Upper lobe of right lung (tissue), 1 donor: ENCODE measurements at places on chromosomes 2 and 18. TPM values are rescaled to one million over a fixed set of nuclear protein-coding genes. Genes with fewer than 3 reads are reported as not detected.

The NAT8 gene
- total RNA-seq = not detected

The OR6B2 gene
- not detected for total RNA-seq

The SPEG gene
- 5.6 TPM for total RNA-seq

The CCDC138 gene
- total RNA-seq = 2.9 TPM

The HOXD12 gene
- total RNA-seq = not detected

The PROKR1 gene
- not detected for total RNA-seq

The IL1RL2 gene
- total RNA-seq = 0.58 TPM

The TEKT4 gene
- not detected for total RNA-seq

The KATNAL2 gene
- total RNA-seq = 3.1 TPM

The CDH2 gene
- 1.8 TPM for total RNA-seq

The RGPD3 gene
- total RNA-seq = 0.12 TPM

The UGT1A9 gene
- total RNA-seq = not detected

The ZC3H6 gene
- total RNA-seq = 16.6 TPM

The ACSL3 gene
- 91.5 TPM for total RNA-seq

The VIT gene
- total RNA-seq = 0.32 TPM

The TET3 gene
- total RNA-seq = 19.9 TPM

The RNF125 gene
- total RNA-seq = 6.5 TPM

- no peaks in the 10 kb centered on the region for H3K36me3 ChIP-seq
- peak overlapping the region; percentile 63 for H3K27ac ChIP-seq
- peak overlapping the region; percentile 50 for H3K4me3 ChIP-seq
- H3K4me1 ChIP-seq = no peaks in the 10 kb centered on the region
These were observed 748 bp upstream of the ZNF804A start for GRCh38 chr2:184597571-184597991.

- H3K4me3 ChIP-seq = no peak overlapping the region
- no peaks in the 10 kb centered on the region for H3K4me1 ChIP-seq
- H3K27ac ChIP-seq = no peak overlapping the region
- DNase-seq = no peak
- H3K36me3 ChIP-seq = no peaks in the 10 kb centered on the region
These were observed 466.2 kb downstream of the IRS1 start for GRCh38 chr2:226333388-226333787.

DNA sequence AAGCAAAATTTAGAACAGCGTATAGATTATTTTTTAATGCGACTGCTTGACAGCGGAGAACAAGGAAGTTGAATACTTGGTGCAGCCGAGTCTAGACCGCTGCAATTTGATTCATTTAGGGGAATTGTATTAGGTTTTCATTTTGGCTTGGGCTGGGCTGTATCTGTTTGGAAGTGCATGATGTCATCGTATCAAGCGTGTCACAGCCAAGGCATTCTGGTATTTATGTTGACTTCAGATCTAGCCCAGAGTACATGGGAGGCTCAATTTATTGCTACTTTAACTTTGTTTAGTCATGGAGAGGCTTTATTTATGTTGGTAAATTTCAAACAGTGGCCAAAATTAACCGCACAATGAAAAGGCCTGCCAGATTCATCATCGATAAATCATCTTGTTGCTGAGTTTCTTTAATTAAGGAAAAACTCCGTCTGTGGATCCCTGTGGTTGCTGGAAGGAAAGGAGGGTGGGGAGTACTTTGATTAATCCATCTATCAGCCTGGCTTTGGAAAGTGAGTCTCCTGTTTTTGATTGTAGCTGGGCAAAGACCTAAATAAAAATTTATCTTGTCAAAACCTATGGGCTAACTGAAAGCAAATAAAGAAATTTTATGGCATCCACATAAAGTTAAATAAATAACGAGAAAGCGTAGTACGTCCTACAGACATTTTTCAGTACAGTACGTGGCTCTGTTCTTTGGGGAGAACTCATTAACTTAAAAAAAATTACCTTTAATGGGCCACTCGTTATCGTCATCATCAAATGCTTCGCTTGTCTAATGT, 230.4 kb upstream of the SPRED2 start:
- H3K4me1 ChIP-seq = no peaks in the 10 kb centered on the region
- H3K4me3 ChIP-seq = no peak overlapping the region
- DNase-seq = no peak
- no peaks in the 10 kb centered on the region for H3K27me3 ChIP-seq
- H3K27ac ChIP-seq = no peak overlapping the region

- no peak overlapping the region for H3K27ac ChIP-seq
- H3K36me3 ChIP-seq = peaks cover 26% of the 10 kb centered on the region
- peaks cover 23% of the 10 kb centered on the region for H3K4me1 ChIP-seq
- no peaks in the 10 kb centered on the region for H3K27me3 ChIP-seq
- H3K4me3 ChIP-seq = no peak overlapping the region
These were observed 77.6 kb upstream of the RBM44 start for GRCh38 chr2:237720957-237721356.

DNA sequence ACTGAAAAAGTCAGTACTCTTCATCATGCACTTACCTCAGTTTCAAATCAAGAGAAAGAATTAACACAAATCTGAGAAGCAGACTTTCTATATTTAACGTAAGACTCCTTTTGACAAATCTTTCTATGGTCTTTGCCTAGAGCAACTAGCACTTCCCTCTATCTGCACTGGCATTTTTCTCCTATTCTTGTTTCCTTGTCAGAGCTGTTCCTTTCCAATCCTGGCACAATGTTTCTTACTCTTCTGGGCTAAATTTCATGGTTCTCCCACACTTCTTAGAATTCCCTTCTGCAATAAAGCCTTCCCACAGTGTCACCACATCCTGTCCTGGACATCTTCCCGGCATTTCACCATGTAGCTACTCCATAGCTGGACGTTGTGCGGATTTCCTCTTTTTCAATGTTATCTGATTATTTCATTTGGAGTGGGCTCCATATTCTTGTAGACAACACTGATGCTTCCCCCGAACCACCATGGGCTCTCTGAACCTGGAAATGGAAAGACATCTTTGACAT, 144.7 kb upstream of the CTNNA2 start:
- H3K4me3 ChIP-seq = no peak overlapping the region
- no peaks in the 10 kb centered on the region for H3K4me1 ChIP-seq
- DNase-seq = no peak
- no peaks in the 10 kb centered on the region for H3K27me3 ChIP-seq
- H3K27ac ChIP-seq = no peak overlapping the region
- no peaks in the 10 kb centered on the region for H3K36me3 ChIP-seq

DNA sequence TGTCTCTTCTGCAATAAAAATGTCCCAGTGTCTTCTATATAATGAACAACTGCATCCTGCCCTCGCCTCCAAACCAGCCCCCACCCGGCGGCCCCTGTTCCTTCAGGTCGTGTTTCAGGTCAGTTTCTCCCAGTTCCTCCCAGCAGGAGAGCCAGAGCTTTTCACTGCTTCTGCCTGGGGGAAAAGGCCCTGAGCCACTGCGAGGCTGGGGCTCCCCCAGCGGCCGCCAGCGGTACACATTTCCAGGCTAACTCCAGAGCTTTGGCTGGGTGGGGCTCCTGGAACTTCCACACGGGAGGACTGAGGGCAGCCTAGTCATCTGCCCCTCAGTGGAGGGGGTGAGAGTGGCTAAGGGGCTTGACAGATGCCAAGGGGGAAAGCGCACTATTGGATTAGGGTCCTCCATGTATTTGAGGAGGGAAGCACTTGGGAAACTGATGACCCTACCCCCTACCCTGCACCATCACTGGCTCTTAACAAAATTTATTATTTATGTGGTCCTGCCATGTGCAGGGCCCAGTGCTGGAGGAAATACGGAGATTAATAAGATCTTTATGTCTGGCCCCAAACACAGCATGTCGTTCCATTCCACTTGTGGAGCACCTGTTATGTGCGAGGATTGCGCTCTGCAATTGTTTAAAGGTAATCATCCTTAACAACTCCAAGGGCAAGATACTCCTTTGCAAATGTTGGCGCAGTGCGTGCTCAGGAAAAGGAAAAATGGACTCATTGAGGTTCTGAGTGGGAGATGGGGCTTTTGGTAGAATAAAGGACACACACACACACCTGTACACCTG, 17.3 kb upstream of the CYS1 start:
- H3K4me1 ChIP-seq = no peaks in the 10 kb centered on the region
- H3K27me3 ChIP-seq = peaks cover 6% of the 10 kb centered on the region
- H3K4me3 ChIP-seq = no peak overlapping the region
- no peaks in the 10 kb centered on the region for H3K36me3 ChIP-seq
- H3K27ac ChIP-seq = no peak overlapping the region

GRCh38 chr2:239119346-239120126, 271.7 kb downstream of the TWIST2 start:
- peaks cover 4% of the 10 kb centered on the region for H3K4me1 ChIP-seq
- H3K4me3 ChIP-seq = no peak overlapping the region
- no peak overlapping the region for H3K27ac ChIP-seq
- DNase-seq = no peak
- no peaks in the 10 kb centered on the region for H3K27me3 ChIP-seq

DNA sequence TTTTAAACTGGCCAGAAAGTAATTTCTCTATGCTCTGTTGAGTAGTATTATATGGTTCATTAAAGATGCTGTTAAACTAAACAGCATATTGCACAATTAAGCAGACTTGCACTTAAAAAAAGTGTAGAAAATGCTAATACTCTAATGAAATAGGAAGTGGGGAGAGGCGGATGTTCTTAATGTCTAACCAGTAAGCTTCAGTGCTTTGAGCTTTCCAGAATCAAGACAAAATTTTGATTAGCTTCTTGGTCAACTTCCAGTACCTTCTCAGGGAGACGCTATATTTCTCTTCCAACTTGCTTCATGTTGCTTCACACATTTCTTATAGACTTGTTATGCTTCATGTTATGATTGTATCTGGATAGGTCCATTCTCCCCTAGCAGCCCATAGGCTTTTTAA, 89.1 kb downstream of the MAP2 start:
- H3K36me3 ChIP-seq = no peaks in the 10 kb centered on the region
- H3K27ac ChIP-seq = no peak overlapping the region
- H3K4me3 ChIP-seq = no peak overlapping the region
- no peak for DNase-seq
- H3K27me3 ChIP-seq = no peaks in the 10 kb centered on the region

- no peak overlapping the region for H3K27ac ChIP-seq
- no peaks in the 10 kb centered on the region for H3K36me3 ChIP-seq
- H3K27me3 ChIP-seq = no peaks in the 10 kb centered on the region
- no peaks in the 10 kb centered on the region for H3K4me1 ChIP-seq
These were observed 21.4 kb upstream of the MLPH start for GRCh38 chr2:237465515-237466148.

DNA sequence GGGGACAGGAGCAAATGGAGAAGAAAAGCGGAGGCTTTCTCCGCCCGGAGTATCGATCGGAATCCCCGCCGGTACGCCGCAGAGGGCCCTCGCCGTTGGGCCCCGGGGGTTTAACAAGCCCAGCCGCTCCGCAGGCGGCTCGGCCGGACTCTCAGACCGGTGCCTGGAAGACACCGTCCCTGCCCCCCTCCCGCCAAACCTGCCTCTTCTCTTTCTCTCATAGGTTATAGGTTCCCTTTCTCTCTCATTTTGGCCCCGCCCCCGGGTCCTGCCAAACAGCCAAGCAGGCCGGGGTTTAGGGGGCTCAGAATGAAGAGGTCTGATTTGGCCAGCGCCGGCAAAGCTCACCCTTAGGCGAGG, 4.4 kb downstream of the ONECUT2 start:
- H3K36me3 ChIP-seq = no peaks in the 10 kb centered on the region
- H3K27ac ChIP-seq = no peak overlapping the region
- H3K27me3 ChIP-seq = peaks cover 90% of the 10 kb centered on the region
- no peak overlapping the region for H3K4me3 ChIP-seq

- H3K36me3 ChIP-seq = no peaks in the 10 kb centered on the region
- H3K27me3 ChIP-seq = peaks cover 85% of the 10 kb centered on the region
- H3K4me3 ChIP-seq = no peak overlapping the region
- no peak for DNase-seq
- H3K4me1 ChIP-seq = peaks cover 7% of the 10 kb centered on the region
- no peak overlapping the region for H3K27ac ChIP-seq
These were observed 15.1 kb downstream of the HOXD3 start for GRCh38 chr2:176172007-176172894.

DNA sequence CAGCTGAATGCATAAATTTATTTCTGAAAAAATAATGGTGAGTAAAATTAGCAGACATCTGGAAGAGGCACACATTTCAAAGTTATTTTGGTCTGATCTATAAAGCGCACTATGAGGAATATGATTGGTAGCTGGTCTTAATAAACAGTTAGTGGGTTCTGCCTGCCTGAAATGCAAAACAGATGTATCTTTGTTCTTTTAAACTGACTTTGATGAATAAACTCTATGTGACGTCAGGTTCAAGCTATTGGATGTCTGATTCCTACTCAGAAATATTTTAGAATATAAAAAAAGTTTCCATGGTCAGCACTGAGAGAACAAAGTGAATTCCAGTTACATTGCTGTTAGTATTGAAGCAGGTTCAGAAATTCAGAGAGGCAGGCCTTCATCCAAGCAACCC, 136.4 kb downstream of the TPGS2 start:
- DNase-seq = no peak
- no peak overlapping the region for H3K27ac ChIP-seq
- no peak overlapping the region for H3K4me3 ChIP-seq
- peaks cover 3% of the 10 kb centered on the region for H3K4me1 ChIP-seq

GRCh38 chr18:80143881-80144280, 34.8 kb downstream of the ADNP2 start:
- peaks cover 11% of the 10 kb centered on the region for H3K36me3 ChIP-seq
- no peak for DNase-seq

- no peak overlapping the region for H3K27ac ChIP-seq
- H3K4me1 ChIP-seq = peaks cover 14% of the 10 kb centered on the region
- H3K36me3 ChIP-seq = no peaks in the 10 kb centered on the region
- DNase-seq = no peak
These were observed 96.0 kb upstream of the NEUROD1 start for GRCh38 chr2:181776336-181776735.

DNA sequence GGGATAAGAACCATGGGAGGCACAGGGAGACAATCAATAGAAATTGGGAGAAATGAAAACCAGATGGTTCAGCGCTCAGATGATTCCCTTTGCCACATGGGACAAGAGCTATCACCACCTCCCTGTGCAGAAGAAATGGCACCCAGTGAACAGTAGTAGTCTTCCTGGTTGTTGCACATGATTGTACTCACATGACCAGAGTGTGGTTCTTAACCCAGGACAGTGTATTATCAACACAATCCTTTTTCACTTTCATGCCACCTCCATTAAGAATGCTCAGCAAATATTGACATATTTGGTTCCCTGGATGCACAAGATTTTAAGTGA, 149.0 kb upstream of the SH3BP4 start:
- H3K4me3 ChIP-seq = no peak overlapping the region
- no peaks in the 10 kb centered on the region for H3K27me3 ChIP-seq
- DNase-seq = no peak
- no peaks in the 10 kb centered on the region for H3K36me3 ChIP-seq
- H3K27ac ChIP-seq = no peak overlapping the region

DNA sequence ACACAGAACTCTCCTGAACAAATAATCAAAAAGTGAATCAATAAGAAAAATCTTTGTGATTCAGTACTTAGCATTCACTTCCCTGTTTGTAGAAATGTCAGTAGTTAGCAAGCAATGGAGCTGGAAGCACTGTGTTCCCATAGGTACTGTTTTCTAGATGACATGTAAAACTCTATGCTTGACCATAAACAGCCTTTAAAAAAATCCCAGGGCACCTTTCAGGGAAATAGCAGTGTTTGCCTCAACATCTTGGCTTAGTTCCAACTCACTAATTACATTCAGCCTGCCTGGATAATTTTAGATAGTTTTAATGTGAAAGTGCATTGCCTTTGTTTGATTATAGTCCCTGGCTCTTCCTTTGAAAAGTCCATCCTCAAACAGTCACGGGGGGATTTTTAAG, 721.8 kb downstream of the ERBB4 start:
- no peak overlapping the region for H3K4me3 ChIP-seq
- DNase-seq = no peak
- no peaks in the 10 kb centered on the region for H3K36me3 ChIP-seq
- H3K27ac ChIP-seq = no peak overlapping the region
- H3K4me1 ChIP-seq = no peaks in the 10 kb centered on the region
